ENCODE measurements at places on chromosomes 5 and 9.

DNA sequence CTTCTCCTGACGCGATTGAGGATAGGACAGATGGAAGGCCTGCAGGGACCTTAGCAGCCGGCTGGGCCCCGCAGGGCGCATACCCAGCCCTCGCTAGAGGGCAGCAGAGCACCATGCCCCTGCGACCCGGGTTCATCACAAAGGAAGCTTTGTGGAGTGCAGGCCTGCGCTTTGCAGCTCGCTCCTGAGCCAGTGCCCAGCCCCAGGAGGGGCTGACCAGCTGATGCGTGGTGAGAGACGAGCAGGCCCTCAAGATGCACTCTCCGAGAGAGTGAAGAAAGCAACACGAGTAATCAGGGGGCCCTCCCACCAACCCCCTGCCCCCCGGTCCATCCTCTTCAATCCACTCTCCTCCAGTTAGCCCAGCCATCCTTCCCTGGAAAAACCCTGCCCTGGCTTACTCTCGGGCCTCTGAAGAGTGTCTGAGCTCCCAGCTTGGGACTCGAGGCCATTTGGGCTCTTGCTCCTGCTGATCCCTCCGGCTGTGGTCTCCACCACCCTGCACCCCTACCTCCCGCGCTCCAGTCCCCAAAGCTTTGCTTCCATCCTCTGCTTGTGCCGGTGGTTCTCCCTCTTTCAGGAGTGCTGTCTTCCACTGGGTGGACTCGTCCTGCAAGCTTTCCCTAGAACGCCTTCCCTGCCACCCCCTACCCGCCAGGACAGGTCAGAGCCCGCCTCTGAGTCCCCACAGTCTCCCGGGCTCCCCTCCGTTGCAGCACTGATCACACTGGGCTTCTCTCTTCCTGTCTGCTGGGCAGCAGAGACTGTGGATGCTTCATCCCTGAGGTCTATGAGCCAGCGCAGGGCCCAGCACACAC is 9.1 kb upstream of the KIF12 start:
- peak; percentile 74 for DNase-seq

- DNase-seq = no peak
Observed at GRCh38 chr5:135051872-135052271, 17.8 kb upstream of the PITX1 start.

DNA sequence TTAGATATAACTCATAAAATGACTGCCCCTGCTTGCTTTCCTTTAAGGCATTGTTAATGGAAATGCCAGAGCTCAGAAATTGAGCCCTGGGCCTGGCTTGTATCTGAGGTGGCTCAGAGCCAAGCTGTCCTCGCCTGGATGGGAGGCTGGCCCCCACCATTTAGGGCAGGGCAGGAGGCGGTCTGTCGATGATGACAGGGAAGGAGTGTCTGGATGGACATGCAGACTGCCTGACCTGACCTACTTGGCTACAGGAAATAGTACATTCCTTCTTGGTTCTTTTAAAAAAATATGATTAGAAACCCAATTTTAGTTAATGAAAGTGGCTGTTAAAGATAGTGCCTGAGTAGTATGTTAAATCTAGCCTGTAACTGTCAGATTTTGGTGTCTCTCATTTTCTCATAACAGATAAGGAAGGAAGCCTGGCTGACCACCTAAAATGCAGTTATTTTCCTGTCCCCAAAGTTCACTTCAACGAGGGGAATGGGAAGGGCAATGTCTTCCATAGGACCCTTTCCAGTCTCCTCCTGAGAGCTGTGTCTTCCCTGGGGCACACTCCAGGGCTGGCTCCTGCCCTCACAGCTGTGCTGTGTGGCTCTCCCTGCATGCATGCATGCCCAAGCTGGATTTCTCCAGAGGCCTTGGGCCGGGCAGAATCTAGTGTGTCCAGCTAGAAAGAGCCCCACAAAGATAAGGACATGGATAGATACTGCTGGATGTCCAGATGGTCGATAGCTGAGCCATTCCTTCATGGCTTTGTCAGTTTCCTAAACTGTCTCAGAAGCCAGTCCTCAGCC is 42.3 kb downstream of the MACROH2A1 start:
- DNase-seq = peak; percentile 41

DNA sequence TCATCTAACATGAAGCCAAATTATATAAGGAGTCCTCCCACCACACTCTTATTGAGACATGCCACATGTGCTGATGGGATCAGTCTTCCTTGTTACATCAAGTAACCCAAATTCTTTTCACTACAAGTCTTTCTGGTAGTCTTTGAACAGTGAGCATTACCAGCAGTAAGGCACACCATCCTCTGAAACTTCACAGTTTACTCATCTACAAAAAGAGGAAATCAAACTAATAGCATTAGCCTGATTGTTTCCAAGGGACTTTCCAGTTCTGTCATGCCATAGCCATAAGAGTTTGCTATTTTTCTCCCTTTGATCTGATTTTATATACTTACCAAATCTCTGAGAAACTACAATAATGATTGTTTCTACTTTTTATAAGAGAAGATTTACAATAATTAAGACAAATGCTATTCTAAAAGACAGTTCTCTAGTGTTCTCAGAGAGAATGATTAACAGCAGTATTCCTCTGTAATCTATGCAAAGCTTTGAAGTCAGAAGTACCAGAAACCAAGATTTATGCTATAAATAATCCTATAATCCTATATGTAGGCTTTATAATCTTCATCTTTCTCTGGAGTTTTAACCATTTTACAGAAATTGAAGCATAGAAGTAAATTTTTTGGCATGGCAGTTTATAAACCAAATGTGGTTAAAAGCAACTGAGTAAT is 166.2 kb upstream of the ACO1 start:
- DNase-seq = no peak

DNA sequence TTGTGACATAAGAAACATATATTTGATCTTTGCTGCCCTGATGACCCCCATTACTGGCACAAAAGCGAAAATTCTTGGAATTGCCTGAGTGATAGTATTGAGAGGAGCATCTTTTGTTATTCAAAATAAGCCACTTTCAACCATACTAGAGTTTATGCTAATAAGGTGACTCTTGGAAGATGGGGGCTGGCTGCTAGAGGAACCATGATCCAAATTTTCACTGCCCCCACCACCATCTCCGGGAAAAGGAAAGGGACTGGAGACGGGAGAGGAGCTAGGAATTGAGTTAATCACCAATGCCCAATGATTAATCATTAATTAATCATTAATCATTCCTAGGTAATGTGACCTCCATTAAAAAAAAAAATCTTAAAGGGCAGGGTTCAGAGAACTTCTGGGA is 25.6 kb downstream of the FBXW11 start:
- no peak for DNase-seq

DNA sequence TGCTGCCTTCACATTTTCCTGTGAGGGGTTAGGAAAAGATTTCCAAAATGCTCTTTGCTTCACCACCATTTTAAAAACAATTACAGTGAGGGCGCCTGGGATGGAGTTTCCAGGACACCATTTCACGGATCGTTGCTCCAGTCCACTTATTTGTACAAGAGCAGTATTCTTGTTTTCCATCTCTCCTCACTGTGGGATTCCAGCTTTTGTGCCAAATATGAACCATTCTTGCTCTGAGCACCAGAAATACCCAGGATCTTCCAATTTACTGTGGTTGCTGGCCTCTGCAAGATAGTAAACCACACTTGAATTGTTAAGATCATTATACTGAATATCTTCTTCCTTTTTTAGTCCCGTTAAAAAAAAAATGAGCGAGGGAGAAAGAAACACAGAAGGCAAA is 899.5 kb downstream of the TLE1 start:
- no peak for DNase-seq

GRCh38 chr5:51811883-51812471 is 428.7 kb downstream of the ISL1 start:
- no peak for DNase-seq

GRCh38 chr5:170336065-170336464 is 38.5 kb upstream of the LCP2 start:
- DNase-seq = no peak
